ENCODE measurements at places on chromosomes 16 and 17.

GRCh38 chr16:2009164-2009711, 383 bp downstream of the ZNF598 start:
- DNase-seq, result no peak

DNA sequence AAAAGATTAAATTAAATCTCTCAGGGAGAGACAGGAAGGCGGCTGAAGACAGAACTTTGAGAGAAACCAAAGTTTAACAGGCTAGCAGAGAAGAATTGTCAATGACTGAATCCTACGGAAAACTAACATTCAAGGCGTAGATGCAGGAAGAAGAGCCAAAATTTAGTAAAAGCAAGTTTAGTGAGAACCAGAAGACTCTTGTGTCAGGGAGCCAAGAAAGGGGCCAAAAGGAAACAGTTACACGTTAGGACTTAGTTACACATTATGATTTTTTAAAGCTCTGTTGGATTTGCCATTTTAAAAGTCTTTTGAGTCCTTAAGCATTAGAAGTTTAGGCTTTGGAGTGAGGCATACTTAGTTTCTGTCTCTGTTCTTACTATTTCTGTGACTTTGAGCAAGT, 164.6 kb downstream of the CHD9 start:
- no peak for DNase-seq

GRCh38 chr17:60415146-60415545, 7.1 kb upstream of the CHCT1 start:
- DNase-seq, result no peak

- peak; percentile 66 for DNase-seq
Observed at GRCh38 chr16:81885976-81886586, 107.0 kb downstream of the PLCG2 start.

DNA sequence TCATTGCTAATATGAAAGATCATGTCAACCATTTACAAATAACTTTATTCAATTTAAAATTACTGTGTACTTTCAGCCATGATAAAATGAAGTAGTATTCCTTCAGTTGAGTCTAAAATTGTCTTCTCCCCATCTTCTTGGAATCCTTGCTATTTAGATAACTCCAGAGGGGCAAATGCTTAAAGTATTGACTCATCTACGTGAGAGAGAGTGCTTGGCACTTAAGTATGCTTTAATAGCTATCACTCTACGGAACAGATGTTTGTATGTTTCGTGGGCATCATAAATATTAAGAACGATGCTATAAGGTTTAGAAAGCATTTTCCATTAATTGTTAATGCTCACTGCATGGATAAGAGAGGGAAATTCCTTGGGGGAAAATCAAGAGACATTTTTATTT, 69.3 kb upstream of the MED13 start:
- DNase-seq, result no peak

DNA sequence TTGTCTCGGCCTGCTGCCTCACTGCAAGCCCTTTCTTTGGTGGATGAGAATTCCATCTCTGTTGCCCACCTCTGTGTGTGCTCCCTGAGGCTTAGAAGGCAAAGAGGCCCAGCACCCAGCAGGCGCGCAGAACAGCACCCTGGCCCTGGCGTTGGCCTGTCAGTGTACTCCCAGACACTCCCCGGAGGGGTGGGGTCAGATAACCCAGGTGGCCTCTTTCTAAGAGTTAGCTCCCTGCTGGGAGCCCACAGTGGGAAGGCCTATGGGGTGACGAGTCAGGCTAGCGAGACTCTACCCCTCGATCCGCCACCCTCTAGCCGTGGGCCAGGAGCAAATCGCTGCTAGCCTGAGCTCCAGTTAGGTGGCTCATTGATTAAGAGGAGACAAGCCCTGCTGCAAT, 38.1 kb downstream of the SRL start:
- DNase-seq, result no peak

- DNase-seq, result no peak
Observed at GRCh38 chr16:86747761-86748160, 169.4 kb downstream of the FOXL1 start.

- DNase-seq, result no peak
Observed at GRCh38 chr16:88196471-88197400, 186.0 kb upstream of the ZNF469 start.

DNA sequence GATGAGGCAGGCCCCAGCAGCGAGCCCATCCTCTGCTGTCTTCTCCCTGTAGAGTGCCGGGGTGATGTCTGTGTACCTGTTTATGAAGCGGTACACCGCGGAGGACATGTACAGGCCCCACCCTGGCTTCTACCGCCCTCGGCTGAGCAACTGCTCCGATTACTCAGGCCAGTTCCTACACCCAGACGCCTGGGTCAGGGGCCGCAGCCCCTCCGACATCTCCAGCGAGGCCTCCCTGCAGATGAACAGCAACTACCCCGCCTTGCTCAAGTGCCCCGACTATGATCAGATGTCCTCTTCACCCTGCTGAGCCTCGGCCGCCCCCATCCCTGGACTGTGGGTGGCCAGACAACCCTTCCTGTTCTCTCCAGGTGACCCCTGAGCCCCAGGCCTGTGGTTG, 50.0 kb downstream of the CACNG5 start:
- DNase-seq, result no peak

GRCh38 chr17:75684249-75684648, 17.1 kb downstream of the SAP30BP start:
- no peak for DNase-seq

DNA sequence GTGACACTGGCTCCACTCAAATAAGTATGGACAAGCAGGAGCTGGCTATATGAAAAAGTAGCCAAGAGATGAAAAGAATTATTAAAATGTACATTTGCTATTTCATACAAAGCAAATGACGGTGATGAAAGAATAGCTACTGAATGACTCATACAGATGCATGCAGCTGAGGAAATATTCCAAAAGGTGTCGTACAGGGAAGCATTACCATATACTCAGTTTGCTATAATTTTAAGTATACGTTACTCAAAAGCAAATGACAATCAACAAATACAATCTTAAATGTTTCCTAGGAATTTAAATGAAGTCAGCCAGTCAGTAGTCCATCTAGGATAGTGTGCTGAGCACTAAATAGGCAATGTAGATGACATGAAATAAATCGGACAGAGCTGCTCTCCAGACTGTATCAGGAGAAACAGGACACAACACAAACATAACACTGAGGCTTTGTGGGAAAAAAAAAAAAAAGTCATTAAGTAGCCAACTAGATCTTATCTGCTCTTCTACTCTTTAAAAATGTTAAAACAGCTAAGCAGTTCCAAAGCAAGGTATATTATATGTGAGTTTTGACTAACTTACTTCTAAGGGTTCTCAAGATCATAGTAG, 65.0 kb downstream of the NCOR1 start:
- DNase-seq, result no peak

Measured in GM10248 (cell line).